ENCODE measurements at places on chromosomes 2 and 18.

- no peak for DNase-seq
These were observed 1247.0 kb upstream of the CHAC2 start for GRCh38 chr2:52520644-52521043.

DNA sequence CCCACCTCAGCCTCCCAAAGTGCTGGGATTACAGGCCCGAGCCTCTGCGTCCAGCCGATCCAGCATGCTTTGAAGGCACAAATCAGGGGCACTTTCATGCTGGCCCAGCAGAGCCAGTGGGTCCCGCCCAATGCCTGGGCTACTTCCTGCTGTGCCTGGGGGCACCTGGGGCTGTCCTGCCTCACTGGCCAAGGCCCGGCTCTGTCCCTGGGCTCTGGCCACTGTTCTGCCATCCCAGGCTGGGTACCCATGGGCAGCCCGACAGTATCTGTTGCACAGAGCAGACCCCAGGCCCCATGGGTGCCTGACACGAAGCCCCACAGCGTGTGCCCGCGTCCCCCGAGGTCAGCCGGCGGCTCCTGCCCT is 6.8 kb upstream of the GAL3ST2 start:
- DNase-seq = no peak

DNA sequence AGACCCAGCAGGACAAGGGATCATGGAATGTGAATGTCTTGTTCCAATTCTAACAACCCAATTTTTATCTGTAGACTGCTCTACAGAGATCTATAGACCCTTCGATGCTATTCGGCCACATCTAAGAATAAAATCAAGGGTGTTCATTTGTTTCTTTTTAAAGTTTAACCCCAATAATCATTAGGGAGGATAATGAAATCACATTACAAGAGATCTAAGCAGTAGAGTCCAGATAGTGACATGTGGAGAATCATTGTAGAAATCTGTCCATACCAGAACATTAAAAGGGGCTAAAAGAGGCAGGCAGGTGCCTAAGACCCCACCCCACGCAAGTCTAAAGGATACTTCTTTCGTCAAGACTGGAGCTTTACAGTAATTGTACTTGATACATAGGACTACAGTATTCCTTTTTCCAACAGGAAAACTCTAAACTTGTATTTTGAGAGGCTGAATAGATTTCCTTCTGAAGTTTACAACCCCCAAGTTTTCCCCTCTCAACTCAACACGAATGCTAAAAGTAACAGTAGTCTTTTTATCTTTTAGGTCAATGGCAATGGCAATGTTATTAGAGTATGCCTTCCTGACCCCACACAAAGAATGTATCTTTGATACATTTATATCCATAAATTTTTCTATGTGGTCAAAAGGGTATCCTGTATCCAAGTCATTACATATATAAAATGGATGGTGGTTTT is 183.7 kb downstream of the TCF4 start:
- DNase-seq = no peak

- no peak for DNase-seq
These were observed 151.2 kb upstream of the ALKAL2 start for GRCh38 chr2:439077-439476.
